ENCODE measurements at places on chromosomes 16 and 17. TPM values are rescaled to one million over a fixed set of nuclear protein-coding genes. Genes with fewer than 3 reads are reported as not detected.
A peak's percentile ranks its signal among the peaks of the same experiment; 100 is the strongest.

NUPR1 gene
- total RNA-seq: 289 TPM

SIRT7 gene
- 14.5 TPM for total RNA-seq

DNA sequence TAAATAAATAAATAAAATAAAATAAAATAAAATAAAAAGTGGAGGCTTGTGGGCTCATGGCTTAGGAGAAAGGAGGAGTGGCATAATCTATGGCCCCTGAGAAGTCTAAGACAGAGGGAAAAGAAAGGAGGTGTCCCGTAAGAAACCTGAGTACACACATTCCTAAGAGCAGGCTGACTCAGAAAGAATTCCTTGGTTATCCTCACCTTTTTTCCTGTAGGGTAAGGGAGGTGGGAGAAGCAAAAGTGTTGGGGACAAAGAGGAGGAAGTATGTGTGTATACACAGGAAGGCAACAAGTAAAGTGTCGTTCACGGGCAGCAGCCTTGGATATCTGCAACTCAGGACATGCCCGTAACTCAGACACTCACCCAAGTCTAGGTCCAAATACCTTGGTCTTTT is 29.3 kb downstream of the MARF1 start:
- DNase-seq: no peak

DNA sequence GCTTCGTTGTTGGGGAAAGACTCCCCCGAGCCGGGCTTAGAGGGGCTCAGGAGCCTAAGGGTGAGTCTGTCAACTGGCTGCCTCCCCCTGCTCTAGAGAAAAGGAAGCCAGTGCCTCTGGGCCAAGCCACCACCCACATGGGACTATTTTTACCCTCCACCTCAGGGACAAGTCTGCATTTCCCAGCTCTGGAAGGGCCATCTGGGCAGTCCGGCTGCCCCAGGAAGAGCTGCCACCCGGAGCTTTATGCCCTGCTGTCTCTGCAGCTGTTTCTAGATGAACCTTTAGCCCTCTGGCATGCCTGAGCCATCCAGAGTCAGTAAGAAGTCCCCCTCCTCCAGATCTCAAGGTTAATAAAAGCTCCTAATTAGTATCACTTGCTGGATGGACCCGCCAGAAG is 5.3 kb upstream of the RPRML start:
- no peak for DNase-seq

DNA sequence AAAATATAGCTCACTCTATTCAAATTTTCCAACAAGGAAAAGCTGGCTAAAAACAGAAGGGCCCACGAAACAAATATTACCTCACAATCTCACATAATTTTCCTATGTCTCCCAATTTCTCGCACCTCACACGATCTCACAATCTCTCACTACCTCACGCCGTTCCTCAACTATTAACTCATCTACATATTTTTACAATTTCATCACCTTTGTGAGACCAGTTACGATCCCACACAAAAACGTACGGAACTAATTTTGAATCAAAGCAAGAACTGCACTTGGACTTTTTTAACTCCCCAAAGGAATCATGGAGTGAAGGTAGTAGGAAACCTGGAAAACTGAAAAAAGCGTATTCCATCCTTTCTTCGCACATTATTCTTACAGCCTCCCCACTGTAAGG is 1.1 kb downstream of the CBX1 start:
- no peak for DNase-seq

DNA sequence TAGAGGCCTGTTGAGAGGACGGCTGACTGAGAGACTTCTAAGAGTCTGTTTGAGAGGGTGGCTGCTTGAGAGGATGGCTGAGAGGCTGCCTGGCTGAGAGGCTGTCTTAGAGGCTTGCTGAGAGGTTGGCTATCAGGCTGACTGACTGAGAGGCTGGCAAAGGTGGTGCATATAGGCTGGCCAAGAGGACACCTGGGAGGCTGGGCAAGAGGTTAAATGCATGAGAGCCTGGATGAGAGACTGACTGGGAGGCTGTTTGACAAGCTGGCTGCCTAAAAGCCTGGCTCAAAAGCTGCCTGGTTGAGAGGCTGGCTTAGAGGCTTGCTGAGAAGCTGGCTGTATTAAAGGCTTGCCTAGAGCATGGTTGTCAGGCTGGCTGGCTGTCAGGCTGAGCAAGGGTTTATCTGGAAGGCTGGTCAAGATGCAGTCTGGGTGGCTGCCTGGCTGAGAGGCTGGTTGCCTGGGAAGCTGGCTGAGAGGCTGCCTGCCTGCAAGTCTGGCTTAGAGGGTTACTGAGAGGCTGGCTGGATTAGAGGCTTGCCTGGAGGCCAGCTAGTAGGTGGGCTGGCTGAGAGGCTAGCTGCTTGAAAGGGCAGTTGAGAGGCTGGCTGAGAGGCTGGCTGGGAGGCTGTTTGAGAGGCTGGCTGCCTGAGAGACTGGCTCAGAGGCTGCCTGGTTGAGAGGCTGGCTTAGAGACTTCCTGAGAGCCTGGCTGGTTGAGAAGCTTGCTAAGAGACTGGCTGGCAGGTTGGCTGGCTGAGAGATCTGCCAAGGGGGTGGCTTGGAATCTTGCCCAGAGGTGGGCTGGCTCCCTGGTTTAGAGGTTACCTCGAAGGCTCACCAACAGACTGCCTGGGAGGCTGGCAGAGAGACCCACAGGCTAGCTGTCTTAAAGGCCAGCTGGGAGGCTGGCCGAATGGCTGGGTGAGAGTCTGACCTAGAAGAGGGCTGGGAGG is 38.3 kb upstream of the ACSM2B start:
- no peak for DNase-seq

- no peak for DNase-seq
These were observed 101.1 kb downstream of the SMG6 start for GRCh38 chr17:2202302-2202995.

GRCh38 chr17:31869797-31870568 is 10.9 kb upstream of the COPRS start:
- DNase-seq: no peak

CTRB1 gene
- not detected for total RNA-seq

PRR29 gene
- 0.28 TPM for total RNA-seq

SMPD3 gene
- total RNA-seq: 0.07 TPM

GALR2 gene
- not detected for total RNA-seq

GRCh38 chr17:83069931-83070742 is 9.3 kb upstream of the METRNL start:
- DNase-seq: no peak

SULT1A2 gene
- total RNA-seq: not detected

GUCY2D gene
- not detected for total RNA-seq

ULK2 gene
- 33.5 TPM for total RNA-seq

DNA sequence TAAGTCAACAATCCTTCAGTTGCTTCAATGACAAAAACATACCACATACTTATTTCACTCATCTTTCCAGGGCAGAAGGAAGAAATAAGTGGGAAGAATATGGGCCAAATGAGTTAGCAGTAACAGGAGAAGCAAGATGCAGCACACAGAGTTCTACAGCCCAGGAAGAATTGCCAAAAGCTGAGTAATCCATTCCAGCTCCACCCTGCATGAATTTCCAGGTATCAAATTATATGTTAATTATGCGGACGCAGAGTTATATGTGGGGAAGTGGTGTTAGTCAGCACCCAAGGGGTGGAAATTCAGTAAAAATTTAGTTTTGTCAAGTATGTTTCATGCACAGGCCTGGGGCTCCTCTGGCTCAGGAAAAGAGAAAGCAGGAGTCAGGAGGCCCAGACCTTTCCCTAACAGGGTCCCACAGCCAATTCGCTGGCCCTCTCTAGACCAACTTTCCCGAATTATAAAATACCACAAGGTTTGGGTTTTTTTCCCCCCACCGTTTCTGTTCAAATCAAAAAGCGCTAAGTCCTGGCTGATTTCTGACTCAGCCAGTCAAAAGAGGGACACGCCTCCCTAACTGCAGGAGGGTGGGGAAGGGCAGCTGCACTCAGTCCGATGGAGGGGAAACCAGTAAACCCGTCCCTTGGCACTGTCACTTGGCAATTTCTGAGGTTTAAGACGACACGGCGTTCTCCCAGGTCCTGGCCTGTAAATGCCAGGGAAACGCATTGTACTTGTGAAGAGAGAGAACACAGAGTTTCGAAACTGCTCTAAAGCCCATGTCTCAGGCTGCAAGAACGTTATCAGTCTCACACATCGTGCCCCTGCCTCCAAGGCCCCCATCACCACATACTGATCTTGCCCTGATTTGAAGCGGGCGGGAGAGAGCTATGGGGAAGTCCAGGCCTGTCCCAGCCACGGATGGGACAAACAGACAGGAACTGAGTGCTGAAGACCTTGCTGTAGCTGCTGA is 58.1 kb downstream of the ZFHX3 start:
- DNase-seq: no peak

GRCh38 chr16:3158026-3158509 is 23.2 kb downstream of the ZNF213 start:
- DNase-seq: no peak

HASPIN gene
- 2.2 TPM for total RNA-seq

GRCh38 chr17:22142091-22142490 is 449.8 kb downstream of the KCNJ18 start:
- peak; percentile 15 for DNase-seq

APOBR gene
- total RNA-seq: not detected

DNA sequence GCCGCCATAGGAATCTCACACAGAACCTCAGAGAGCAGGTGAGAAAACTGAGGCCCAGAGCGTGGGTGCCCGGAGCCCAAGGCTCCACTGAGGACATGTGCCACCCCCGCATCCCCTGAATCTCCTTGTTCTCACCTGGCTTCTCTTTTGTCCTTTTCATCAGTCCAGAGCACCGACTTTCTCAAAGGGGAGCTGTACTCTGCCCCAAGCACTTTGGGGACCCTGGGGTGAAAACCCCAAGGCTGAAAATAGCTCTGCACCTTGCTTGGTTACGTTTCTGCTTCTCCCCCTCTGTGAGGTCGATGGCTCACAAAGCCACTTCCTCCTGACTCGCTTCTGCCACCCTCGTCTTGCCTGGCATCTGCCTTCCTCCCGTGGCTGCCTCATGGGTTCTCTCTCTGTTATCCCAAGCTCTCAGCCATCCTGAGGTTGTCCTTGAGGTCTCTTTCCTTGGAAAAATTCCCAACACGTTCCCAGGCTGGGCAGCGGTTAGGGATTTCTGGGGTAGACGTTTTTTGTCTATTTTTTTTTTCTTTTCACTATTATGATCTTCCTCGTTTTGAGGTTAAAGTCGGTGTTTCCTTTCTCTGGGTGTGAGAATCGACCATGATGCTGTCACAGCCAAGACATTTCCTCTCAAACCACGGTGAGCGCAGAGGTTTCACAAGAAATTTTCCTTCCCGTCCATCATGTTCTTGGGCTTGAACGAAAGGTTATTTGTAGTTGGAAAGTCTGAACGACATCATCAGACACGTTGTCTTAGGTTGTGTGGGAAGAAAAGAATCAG is 37.2 kb downstream of the IRF8 start:
- no peak for DNase-seq

- no peak for DNase-seq
These were observed 158.6 kb upstream of the CDH5 start for GRCh38 chr16:66207883-66208265.

DNA sequence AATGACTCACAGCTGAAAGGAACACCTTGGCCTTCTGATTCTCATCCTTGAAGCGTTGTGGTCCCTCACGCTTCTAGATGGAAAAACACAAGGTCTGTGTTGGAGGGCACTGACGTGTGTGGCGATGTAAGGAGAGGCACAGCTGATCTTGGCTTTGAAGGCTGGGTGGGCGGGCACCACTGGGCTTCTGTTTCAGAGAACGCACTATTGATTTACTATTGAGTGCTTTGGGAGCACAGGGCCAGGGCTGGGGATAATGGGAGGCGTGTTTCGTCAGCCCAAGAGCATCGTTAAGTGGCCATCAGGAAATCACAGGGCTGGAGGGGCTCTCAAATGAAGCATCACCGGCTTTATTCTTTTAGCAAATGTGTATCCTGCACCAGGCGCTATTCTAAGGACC is 70.7 kb downstream of the CMIP start:
- no peak for DNase-seq

FHOD1 gene
- total RNA-seq: 50.1 TPM

KRT20 gene
- not detected for total RNA-seq

CACNA1G gene
- total RNA-seq: 0.41 TPM

GRCh38 chr16:1175566-1176279 is 22.8 kb downstream of the CACNA1H start:
- no peak for DNase-seq

HCRT gene
- total RNA-seq: not detected

DNA sequence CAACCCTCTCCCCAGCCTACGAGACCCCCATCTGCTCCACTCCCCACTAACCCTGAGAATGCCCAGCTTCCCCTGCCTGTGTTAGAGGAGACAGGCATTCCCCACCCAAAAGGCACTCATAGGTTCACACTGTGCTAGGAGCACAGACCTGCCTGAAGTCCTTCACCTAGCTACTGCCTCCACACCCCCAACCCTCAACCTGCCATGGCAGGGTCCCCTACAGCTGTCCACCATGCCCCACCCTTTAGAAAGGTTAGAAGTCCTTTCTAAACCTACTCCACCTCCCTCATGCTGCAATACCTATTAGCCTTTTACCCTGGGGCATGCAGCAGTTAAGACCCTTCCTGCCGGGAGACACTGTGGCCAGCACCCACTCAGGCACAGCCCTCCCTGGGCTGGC is 9.1 kb downstream of the SRCIN1 start:
- DNase-seq: no peak

GRCh38 chr16:46924402-46924801 is 40.2 kb downstream of the GPT2 start:
- no peak for DNase-seq

RDM1 gene
- 0.35 TPM for total RNA-seq

- no peak for DNase-seq
These were observed 394 bp upstream of the PRM3 start for GRCh38 chr16:11273721-11274324.

ABR gene
- 129 TPM for total RNA-seq

TCAP gene
- 0.64 TPM for total RNA-seq

- DNase-seq: no peak
These were observed 144.3 kb downstream of the ITFG1 start for GRCh38 chr16:47316442-47317015.

DNA sequence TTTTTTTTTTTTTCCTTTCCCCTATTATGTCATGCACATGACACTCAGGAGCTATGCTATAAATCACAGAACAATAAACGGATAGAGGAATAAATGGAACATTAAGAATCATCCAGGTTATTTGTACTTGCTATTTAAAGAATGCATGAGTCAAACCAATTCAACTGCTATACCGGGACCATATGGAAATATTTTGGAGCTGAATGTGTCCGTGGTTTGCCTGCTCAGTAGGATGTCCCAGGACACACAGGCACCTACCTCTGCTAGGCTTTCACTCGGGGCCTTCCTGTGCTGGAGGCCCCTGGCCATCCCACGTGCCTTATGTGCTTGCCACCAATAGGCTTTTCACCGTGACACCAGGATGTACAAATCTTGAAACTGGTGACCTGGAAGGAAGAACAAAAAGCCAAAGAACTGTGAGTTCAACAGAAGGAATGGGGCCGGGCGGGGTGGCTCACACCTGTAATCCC is 15.3 kb upstream of the SEC14L1 start:
- DNase-seq: no peak

DNA sequence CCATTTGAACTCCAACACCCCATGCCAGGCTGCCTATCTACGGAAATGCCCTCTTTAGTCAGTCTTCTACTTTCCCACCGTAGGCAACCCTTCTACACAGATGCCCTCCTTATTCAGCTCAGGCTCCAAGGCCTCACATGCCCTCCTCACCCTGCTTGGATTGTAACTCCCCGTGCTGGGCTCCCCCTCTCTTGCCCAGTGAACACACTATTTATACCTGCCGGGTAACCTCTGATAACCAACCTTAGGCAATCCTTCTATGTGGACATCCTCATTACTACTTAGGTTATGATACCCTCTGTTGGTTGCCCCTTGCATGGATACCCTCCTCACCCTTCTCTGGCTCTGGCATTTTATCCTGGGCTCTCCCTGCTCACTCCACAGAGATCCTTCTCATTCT is 50.3 kb downstream of the NFAT5 start:
- no peak for DNase-seq

Measured in chondrocyte (in vitro differentiated cells).